ENCODE measurements at places on chromosomes 13 and 19.

DNA sequence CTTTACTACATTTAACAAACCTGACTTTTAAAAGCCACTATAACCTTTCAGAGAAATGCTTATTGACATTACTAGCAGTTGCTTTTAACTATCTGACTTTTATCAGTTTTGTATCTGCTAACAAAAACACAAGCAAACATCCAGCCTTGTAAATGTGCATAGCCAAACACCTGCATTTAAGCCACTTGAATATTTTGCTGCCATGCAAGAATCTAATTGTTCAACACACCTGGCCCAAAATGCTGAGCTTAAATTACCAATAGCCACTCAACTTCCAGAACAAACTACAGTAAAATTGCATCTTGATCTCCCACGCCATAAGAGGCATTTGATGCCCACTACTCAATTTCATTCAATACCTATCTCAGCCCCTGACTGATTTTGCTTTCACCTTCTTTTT is 9.3 kb downstream of the ZIC5 start:
- DNase-seq: no peak

DNA sequence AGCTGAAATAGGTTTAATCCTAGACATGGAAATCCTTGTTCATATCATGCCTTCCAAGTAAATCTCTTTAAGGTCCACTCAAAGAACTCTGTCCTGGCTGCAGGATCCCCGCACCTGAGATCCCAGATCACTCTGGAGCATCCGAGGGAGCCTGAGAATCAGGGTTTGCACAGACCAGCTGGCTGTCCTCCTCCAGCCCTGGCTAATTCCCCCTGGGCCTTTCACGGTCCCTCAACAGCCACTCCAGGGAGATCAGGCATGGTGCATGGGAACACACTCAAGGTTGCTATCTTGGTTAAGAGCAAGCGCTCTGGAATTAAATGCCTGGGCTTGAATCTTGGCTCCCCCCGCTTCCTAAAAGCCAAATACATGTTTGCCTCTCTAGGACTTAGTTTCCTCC is 130.8 kb downstream of the IRS2 start:
- no peak for DNase-seq

GRCh38 chr13:27535546-27535945 is 84.8 kb downstream of the LNX2 start:
- no peak for DNase-seq

- DNase-seq: peak; percentile 22
Measured at GRCh38 chr13:48749699-48750473, 96.2 kb downstream of the CYSLTR2 start.

DNA sequence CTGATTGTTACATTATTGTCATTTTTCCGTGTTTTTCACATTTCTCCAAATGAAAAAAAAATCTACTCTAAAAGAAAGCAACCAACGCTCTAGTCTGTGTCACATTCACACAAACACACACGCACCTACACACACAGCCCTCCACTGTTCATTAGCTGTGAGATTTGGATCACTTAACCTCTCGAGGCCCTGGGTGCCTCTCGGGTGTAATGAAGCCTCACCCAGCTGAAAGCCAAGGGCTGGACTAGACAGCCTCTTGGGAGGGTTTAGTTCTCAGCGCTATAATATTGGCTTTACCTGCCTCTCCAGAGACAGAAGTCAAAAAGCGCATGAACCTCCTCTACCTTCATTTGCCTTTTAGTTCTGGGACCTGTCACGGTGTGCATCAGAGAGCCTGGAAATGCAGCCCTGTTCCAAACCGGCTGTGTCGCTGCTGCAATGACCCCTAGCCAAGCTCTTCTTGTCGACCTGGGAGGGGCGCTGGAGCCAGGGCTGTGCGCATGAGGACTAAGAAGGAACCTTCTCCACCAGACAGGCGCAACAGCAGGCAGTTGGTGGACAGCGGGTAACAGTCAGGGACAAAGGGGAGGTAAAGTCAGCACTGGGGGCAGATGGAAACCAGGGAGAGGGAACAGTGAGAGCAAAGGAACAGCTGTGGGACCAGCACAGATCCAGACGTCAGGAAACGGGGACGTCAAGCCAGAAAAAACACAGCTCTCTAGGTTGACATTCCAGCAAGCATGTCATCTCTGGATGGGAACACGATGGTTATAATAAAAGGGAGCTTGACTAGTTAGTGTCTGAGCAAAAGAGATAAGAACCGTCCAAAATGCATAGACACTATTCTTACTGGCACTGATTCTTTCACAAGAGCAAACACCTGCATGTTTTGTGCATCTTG is 375.9 kb downstream of the EFNB2 start:
- no peak for DNase-seq

- no peak for DNase-seq
Measured at GRCh38 chr13:39655041-39655568, 357 bp upstream of the COG6 start.

- DNase-seq: no peak
Measured at GRCh38 chr19:38263689-38264485, 486 bp upstream of the SPINT2 start.
